ENCODE measurements at places on chromosomes 1 and 21.
A peak's percentile ranks its signal among the peaks of the same experiment; 100 is the strongest.

DNA sequence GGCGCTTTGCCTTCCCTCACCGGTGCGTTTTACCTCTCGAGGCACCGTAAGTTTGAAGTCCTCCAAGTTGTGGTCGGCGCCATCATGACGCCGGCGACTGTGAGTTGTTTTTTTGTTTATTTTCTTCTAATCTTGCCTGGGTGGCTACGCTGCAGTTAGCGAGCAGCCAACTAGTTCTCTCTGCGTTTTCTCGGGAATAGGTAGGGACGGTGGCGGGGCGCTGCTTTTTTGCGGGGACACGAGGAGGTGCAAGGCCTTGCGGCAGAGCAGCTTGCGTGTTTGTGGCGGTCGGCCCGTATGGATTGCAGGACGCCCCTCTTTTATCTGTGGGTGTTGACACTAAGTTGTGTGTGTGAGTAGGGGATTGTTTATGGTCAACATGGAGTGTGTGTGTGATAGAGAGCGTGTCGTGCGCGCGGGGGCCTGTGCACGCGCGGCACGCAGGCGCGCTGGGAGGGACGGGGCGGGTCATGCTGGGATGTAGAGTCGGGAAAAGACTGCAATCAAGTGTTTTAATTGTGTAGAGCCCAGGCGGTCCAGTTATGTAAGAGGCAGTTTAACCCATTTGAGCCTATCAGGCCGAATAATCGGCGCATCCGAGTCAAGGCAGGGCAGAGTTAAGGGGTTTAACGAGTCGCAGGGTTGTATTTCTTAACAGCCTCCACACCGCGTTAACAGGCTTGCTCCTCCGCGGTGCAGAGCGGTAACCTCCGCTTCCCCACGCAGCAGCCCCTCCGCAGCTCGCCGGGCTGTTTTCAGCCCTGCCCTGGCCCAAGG, 1.2 kb upstream of the NEGR1 start:
- DNase-seq = peak; percentile 82

DNA sequence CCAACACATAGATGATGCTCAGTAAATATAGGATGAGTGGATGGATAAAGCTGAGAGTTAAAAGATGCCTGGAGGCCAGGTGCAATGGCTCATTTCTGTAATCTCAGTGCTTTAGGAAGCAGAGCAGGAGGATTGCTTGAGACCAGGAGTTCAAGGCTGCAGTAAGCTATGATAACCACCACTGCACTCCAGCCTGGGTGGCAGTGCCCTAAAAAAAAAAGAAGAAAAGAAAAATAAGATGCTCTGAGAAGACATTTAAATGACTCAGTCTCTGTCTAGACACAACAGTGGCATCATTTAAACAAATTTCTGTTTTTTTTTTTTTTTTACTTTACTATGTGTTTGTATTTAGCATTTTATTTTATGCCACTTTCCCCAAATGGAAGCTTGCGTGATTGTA, 25.3 kb upstream of the IL19 start:
- DNase-seq = no peak

GRCh38 chr21:37514038-37514667, 147.6 kb downstream of the DYRK1A start:
- DNase-seq = no peak

- DNase-seq = no peak
Measured at GRCh38 chr1:110780600-110781484, 92.1 kb upstream of the CD53 start.

- no peak for DNase-seq
Measured at GRCh38 chr1:7261490-7261889, 476.2 kb downstream of the CAMTA1 start.

DNA sequence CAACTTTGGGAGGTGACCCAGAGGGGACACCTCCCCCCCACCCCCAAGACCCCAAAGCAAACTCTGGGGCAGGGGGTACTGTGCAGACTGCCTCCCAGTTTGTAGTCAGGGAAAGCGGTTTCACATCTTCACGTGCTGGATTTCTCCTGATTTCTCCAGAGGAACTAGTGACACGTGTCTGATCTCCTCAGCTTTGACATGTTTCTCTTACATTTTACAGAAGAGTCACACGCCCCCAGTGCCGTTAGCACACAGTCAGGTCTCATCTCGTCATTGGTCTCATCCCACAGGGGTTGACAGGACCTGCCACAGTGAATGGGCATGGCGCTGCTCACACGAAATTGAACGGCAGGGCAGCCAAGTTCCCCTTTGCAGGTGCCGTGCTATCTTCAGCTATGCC, 11.8 kb downstream of the PDPN start:
- no peak for DNase-seq

- DNase-seq = no peak
Measured at GRCh38 chr21:34132926-34133325, 59.5 kb downstream of the MRPS6 start.

DNA sequence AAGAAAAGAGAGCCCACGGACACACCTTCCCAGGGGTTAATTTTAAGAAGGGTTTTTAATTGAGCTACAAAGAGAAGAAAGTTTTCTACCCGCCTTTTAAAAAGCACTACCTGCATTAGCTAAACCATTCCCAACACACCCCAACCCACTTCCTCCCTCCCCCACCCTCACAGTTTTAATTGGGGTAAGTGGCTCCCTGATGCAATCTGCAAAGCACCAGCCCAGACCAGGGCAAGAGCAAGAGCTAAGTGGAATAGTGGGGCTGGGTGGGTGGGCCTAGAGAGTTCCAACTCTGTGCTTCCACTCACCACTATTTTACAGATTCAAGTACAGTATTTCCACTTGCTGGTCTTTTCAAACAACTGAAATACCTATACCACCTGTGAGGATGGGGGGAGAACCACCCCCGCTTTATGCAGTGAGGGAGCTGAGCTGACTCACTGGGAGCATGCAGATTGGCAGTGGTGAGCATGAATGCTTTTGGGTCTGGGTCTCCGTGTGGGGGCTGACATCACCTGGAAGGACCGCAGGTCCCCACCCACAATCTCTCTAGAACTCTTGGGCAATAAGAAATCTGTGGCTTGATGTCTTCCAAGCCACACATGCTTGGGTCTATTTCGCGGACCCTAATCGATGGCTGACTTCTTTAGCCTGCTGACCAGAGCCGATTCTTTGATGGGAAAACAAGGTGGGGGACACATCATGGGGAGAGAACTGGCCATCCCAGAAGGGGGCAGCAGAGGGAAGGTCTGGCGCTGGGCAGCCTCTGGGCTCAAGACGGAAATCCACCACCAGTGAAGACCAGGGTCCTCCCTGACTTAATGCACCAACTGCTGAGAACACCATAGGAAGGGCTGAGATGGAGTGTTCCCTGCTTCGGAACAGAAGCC, 95.5 kb downstream of the SSBP3 start:
- no peak for DNase-seq

GRCh38 chr1:226181996-226182714, 4.4 kb downstream of the ACBD3 start:
- DNase-seq = no peak

DNA sequence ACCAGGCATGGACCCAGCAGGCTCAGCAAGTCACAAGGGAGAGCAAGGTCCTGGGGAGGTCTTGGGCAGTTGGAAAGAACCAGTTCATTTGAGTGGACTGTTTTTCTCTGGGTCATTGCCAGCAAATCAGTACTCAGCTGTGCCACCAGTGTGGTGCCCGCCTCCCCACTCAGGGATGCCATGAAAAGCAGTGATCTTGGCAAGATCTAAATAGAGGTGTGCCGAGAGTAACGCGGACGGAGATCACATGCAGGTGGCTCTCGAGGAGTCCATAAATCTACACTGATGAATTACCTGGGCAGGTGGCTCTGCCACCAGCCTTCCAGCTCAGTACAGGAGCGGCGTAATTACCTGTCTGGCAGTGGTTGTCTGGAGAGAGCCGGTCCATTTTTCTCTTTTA, 642.2 kb downstream of the PTPRU start:
- no peak for DNase-seq

GRCh38 chr21:14075346-14076142, 135.2 kb downstream of the LIPI start:
- no peak for DNase-seq

DNA sequence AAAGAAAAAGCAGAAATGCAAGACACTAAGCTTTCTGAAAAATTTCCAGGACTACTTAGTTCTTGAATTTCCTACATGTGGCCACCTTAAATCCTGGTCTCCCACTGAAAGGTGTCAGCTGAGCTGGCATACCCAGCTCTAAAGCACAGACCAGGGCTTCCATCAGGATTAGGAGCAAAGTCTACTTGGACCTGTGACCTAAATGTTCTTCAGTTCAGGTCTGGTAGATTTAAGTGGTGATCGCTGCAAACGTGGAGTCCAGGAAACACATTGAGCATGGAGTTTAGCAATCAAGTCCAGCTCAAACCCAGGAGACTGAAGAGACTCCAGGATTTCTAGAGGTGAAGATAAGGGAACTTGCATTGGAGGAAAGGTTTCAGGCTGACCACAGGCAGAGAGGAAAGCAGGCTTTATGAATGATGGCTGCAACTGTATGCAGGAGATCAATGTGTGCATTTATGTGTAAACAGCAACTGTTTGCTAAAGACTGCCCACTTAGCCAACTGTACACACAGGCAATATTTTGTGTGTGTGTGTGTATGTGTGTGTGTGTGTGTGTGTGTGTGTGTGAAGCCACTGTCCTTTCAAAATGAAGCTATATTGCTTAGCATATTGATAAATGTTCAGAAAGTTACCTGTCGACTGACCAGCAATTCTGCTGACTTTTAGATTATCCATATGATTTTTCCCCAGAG, 75.2 kb downstream of the LMX1A start:
- no peak for DNase-seq

DNA sequence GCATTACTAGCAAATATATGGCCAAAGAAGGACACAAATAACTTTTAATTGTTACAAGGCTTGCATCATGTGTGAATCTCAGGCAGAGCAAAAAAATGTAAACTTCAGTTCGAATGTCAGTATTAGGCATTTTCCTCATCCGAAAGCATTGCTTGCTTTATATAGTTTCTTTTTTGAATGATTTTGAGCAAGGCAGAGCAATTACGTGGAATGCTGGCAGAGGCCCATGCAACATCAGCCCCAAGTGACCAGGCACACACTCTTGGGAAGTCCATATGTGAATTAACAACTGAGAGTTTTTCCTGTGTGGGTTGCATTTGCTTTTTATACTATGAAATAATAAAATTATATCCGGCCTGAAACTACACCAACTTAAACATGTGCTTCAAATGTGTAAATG, 274.8 kb downstream of the PTPRC start:
- no peak for DNase-seq

DNA sequence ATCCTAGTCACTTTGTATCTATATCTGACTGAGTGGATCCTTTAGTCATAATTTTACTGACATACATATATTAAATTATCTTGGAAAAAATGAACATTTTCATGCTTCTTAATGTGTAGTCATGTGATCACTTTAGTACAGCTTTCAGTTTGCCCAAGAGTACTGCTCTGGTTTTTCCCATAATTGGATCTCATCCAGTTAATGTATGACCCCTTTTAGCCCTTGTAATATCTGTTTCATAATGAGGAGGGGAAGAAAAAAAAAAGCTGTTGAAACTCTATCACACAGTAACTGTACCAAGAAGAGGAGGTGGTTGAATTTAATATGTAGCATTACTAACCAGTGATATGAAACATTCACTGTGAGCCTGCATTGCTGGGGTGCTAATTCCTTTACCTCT, 328.7 kb downstream of the PTPRC start:
- DNase-seq = no peak

DNA sequence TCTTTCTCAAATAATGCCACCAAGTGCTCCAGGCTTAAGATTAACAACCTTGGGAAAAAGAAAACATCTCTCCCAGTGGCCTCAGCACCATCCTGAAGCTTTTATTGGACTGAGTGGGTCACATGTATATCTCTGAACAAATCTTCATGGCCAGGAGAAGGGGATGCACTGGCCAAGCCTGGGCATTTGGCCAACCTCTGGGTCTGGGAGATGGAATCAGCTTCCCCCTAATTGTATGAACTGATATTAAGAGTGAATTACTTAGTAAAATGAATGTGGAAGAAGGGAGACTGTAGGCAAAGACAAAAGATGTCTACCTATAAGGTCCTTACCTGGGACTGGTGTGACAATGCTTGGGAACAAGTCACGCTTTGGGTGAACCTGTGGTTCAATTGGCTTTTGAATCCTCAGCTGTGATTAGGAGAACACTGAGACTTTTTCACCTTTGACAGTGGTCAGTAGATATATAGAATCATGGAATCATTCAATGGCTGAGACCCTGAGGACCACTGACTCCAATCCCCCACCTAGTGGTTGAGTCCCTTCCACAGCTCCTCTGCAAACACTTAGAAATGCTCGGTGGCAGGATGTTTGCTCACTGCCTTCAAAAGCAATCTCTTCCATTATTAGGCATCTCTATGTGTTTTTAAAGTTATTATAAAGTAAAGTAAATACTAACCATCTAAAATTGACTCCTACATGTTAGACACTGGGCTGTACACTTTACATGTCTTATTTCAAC, 102.6 kb upstream of the ATP1A1 start:
- DNase-seq = no peak

DNA sequence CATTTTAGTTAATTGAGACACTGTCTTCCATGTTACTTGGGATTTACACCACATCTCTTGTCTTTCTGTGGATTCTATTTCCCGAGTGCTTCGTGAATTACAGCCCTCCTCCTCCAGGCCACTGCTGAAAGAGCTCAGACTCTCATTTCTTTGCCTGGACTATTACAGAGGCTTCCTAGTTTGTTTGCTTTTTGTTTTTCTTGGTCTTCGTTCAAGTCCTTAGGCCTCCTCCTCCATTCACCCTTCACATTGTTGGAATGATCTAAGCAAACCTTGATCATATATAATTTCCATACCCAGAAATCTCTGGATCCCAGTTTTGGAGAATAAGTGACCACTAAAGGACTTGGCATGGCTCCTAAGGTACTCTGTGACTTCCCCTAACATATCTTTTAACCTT, 94.1 kb downstream of the CNIH3 start:
- DNase-seq = no peak

DNA sequence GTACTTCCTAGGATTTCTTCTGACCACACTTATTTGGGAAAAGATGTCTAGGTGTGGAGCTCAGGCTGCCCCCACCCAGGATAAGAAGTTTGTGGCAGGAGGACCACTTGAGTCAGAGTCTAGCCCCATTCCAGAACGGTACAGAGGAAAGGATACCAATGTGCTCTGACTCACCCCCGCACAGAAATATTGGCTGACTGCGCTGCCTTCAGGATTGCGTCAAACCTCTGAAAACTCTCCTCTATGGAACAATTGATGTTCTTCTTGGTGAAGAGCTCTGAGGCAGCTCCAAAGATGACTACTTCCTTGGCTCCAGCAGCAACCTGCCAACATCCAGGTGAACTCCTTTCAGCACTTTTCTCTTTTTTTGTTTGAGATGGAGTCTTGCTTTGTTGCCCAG, 11.2 kb downstream of the HMGCL start:
- no peak for DNase-seq

DNA sequence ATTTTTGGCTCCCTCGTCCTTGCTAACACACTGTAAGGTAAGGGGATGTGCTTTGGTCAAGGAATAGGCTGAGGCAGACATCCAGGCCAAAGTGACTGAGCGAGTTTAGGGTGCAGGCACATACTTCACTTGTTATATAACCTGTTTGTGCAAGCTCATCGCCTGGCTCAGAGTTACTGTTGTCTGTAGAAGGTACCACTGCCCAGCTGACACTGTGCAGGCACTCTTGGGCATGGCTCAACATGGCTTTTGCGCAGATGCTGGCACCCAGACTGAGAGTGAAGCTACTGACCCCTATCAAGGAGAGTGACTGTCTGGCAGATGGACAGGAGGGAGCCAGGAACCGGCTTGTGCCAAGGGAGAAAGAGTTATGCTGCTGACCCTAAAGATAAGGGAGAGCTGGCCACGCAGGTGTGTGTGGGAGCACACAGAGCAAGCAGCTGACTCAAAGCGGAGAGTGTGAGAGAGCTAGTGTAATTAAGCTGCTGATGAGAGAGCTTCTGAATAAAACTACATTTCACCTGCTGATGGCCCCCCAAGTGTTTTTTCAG, 307.3 kb upstream of the USP24 start:
- no peak for DNase-seq
